IPS DF 6.9 (cell line): ENCODE measurements at places on chromosomes 7 and 10.
A peak's percentile ranks its signal among the peaks of the same experiment; 100 is the strongest.

DNA sequence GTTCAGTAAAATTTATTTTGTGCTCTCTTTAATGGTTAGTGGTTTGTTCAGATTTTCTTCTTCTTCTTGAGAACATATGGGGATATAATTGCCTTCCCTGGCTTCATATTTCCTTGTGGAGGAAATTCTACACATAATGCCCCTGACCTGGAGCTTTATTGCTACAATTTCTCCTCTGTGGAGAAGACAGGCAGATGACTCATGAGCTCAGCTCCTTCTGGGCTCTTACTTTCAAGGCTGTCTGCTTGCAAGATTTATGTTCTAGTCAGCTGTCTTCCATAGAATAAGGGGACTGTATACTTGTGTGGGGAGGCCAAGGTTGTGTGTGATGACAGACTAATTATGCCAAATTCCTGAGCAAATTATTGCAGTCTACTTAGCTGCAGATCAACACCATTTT is 1.6 kb downstream of the LRRD1 start:
- no peak for DNase-seq

- no peak for DNase-seq
These were observed 56.6 kb upstream of the PTN start for GRCh38 chr7:137399827-137400823.

GRCh38 chr7:127683776-127684681 is 32.0 kb downstream of the SND1 start:
- no peak for DNase-seq

DNA sequence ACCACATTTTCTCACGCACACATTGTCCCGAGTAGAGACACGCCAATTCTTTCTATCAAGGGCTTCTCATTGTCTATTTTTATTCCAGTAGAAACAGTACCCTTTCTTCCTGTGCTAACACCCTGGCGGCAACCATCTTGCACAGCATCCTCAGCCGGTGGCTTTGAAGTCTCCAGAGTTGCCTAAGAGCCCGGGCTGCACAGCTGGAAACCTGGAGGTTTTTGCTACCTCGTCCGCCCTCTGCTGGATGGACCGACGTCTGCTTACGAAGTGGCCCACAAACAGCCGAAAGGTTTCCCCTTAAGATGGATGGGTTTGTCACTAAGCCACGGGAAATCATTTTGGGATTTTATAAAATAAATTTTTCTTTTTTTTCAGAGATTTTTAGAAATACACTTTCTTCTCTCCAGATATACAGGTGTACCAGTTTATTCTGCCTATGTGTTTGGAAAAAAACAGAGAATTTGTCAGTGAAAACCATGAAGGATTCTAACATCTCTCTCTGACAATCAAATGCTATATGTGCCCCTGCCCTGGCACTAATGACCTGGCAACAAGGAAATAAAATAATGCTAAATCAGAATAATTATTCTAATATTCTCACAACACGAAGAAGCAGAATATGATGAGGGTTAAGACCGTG is 81.8 kb upstream of the FAM204A start:
- peak; percentile 92 for DNase-seq

DNA sequence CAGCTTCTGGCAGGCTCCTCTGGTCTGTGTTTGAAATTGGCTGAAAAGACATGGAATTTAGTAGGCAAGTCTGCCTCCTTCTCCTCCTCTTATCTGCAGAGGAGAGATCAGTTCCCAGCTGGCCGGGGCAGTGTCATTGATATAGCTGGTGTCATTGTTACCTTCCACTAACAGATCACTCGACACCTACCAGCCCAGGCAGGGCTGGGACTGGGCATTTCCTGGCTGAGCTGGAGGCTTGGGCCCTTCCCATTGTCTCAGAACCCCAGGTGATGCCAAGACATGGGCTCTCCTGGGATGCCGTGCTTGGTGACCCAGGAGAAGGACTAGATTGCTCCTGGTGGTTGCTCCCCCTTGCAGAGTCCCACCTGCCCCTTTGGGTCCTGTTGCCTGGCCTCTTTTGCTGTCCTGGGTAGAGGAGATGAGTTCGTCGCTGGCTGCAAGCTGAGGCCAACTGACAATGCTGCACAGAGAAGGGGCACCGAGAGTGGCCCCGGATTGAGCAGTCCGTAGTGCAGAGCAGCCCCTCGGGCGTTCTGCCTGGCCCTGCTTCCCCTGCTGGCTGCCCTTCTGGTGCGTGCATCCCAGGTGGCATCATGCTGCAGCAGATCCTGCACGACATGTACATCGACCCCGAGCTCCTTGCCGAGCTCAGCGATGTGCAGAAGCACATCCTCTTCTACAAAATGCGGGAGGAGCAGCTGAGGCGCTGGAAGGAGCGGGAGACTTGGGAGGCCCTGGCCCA is at the start of gene SH2D4B:
SH2D4B (plus strand) TSS at position 167 of the 745 bp plus-strand sequence; CDS start at position 597, 430 bp downstream.
- DNase-seq, result no peak

- DNase-seq, result no peak
These were observed 219.7 kb upstream of the PPP2R2D start for GRCh38 chr10:131681122-131681521.

DNA sequence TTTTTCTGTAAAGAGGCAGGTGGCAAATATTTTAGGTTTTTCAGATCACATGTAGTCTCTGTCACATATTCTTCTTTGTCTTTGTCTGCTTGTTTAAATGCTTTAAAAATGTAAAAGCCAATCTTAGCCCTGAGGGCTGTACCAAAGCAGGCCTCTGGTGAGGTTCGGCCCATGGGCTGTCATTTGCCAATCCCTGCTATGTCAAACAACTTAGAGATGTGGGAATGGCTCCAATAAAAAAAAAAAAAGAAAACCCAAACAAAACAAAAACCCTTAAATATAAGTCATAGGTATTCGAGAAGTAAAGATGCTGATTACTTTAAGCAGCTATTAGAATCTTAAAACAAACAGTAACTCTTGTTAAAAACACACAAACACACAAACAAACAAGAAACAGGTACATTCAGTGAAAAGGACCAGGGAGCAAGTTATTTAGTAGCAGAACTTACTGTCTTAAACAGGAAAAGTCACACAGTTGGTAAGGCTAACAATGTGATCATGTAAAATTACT is 61.4 kb upstream of the NAMPT start:
- no peak for DNase-seq

- DNase-seq, result no peak
These were observed 224.4 kb downstream of the PTPRN2 start for GRCh38 chr7:158362912-158363905.

DNA sequence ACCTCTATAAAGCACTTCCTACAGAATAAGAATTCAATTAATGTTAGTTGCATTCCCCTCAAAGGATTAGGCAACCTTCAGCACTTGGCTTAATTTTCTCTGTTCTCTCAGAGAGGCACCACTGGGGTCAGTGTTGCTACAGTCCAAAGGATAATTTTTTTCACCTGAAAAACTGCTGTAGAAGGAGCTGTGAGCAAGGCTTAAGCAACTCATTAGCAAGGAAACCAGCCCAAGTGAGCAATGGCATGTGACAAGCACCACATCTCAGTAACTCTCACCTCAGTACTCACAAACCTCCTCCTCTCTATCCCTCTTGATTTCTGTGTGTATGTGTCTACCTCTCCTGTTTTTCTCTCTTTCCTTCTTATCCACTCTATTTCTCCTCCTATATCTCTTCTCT is 55.9 kb downstream of the DGKI start:
- no peak for DNase-seq
